ENCODE measurements at places on chromosomes 2 and 18.

DNA sequence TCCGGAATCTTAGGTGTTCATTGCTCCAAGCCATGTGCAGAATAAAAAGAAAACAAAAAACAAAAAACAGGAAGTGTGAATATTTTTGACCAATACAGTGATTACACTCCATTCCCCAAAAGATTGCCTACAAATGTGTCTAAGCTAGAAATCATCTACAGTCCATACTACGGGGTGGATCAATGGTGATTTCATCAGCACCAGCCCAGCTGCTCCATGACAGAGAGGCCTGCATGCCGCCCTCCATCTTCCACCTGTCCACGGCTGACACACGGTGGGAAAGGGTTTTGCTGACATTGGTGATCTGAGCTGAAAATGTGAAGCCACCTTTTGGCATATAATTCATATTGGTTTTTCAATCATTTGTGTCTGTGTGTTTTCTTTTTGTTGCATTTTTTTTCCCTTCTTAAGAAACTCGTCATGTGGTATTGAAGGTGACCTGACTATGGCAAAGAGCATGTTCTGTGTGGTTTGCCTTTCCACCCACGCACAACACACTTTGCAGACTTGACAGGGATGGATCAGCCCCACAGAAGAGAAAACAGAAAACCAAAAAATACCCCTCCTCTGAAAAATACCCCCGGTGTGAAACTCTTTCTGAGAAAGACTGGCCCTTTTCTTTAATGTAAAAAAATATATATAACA, 533.1 kb downstream of the RNF144A start:
- no peak overlapping the region for H3K4me3 ChIP-seq
- H3K27me3 ChIP-seq = no peaks in the 10 kb centered on the region
- no peak for DNase-seq
- H3K36me3 ChIP-seq = no peaks in the 10 kb centered on the region
- H3K27ac ChIP-seq = no peak overlapping the region

GRCh38 chr2:8433390-8433789, 248.5 kb upstream of the ID2 start:
- no peak for DNase-seq
- H3K27me3 ChIP-seq = no peaks in the 10 kb centered on the region
- peaks cover 3% of the 10 kb centered on the region for H3K4me1 ChIP-seq
- H3K4me3 ChIP-seq = no peak overlapping the region
- no peak overlapping the region for H3K27ac ChIP-seq

- H3K27me3 ChIP-seq = no peaks in the 10 kb centered on the region
- DNase-seq = no peak
- H3K4me1 ChIP-seq = no peaks in the 10 kb centered on the region
- no peak overlapping the region for H3K4me3 ChIP-seq
Measured at GRCh38 chr2:121004950-121005349, 269.3 kb downstream of the GLI2 start.

DNA sequence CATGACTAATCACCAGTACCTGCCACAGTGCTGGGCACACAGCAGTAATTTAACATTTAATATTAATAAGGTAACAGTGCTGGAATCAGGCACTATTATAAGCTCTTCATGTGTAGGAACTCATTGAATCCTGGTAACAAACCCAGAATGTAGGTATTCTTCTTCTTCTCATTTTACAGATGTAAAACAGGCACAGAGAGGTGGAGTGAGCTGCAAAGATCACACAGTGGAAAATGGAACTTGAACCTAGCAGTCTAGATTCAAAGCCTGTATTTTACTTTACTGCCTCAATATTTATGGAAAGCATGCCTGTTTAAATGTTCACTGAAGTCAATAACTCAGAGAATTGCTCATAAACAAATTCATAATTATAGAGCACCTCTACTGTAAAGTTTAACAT, 3.7 kb upstream of the VAPA start:
- H3K4me1 ChIP-seq = no peaks in the 10 kb centered on the region
- H3K36me3 ChIP-seq = no peaks in the 10 kb centered on the region
- H3K4me3 ChIP-seq = no peak overlapping the region
- no peaks in the 10 kb centered on the region for H3K27me3 ChIP-seq
- no peak overlapping the region for H3K27ac ChIP-seq
- DNase-seq = no peak

DNA sequence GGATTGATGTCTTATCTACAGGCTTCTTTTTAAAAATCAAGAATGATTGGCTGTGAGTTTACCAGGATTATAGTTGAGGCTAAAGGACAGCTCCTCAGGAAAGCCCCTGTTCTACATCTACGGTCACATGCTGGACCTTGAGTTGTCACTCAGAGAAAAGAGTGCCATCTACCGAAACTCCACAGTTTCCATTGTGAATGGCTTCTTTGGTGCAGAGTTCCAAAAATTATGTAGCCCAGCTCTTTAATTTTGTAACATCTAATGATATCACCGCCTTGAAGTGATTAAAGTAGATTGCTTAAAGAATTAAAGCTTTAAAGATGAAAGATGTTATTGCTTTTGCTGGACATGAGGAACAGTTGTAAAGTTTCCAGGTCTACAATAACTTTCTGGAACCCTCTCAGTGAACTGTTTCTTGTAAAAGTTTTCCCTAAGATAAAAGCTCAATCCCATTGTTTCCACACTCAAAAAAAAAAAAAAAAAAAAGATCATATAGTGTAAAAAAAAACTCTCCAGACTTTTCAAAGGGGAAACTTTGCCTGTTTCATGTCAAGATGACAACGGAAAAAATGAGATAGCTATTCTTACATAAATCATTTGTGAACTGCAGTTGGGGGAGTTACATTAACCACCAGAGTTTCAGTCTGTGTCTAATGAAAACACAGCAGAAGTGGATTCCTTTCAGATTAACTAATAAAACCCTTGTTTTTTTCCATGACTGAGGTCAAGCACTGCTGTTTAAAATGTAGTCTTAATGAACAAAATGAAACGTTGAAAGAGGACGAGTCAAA, 4.3 kb downstream of the COL3A1 start:
- H3K36me3 ChIP-seq = no peaks in the 10 kb centered on the region
- no peak for DNase-seq
- no peaks in the 10 kb centered on the region for H3K27me3 ChIP-seq
- no peaks in the 10 kb centered on the region for H3K4me1 ChIP-seq

GRCh38 chr2:104736026-104736425, 117.9 kb upstream of the POU3F3 start:
- no peak for DNase-seq
- H3K4me1 ChIP-seq = no peaks in the 10 kb centered on the region
- no peak overlapping the region for H3K27ac ChIP-seq
- H3K4me3 ChIP-seq = no peak overlapping the region
- H3K36me3 ChIP-seq = no peaks in the 10 kb centered on the region
- H3K27me3 ChIP-seq = no peaks in the 10 kb centered on the region

DNA sequence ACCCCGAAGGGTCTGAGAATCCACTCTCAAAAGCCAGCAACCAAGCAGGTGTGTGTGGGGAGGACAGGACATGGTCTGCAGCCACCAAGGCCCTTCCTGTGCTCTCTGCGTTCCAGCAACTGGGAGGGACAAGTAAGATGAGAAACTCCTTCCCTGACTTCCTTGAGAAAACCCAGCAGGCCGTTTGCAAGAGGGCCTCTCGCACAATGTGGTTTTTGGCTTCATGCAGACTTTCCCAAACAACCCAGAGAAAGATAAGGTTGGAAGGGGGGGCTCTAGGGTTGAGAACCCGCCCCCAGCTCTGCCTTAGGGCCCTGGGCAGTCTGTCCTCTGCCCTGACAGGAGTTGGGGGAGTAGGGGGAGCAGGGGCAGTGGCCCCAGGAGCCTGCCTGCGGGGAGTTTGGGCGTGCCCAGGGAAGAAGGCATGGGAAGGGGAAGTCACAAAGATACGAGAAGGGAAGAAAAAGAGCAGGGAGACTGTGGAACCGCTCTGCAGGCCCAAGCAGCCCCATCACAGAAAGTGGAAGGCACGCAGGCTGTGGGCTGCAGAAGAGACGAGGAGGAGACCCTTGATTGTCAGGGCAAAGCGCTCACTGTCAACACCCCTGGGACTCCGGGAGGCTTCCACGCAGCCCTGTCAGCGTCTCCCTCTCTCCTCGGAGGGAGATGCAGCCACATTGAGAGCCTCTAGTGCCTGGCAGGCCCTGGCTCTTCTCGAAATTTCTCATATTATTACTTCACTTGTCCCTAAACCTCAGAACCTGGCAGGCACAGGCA, 99.8 kb downstream of the SMAD7 start:
- H3K36me3 ChIP-seq = no peaks in the 10 kb centered on the region
- no peaks in the 10 kb centered on the region for H3K4me1 ChIP-seq
- no peak for DNase-seq
- no peak overlapping the region for H3K4me3 ChIP-seq
- no peaks in the 10 kb centered on the region for H3K27me3 ChIP-seq
- no peak overlapping the region for H3K27ac ChIP-seq

- H3K4me1 ChIP-seq = peaks cover 4% of the 10 kb centered on the region
- no peak for DNase-seq
- H3K27ac ChIP-seq = no peak overlapping the region
- H3K36me3 ChIP-seq = no peaks in the 10 kb centered on the region
- H3K4me3 ChIP-seq = no peak overlapping the region
Measured at GRCh38 chr2:177549171-177549570, 156.6 kb downstream of the AGPS start.

GRCh38 chr2:26696351-26696816, 3.9 kb downstream of the KCNK3 start:
- no peak for DNase-seq
- H3K36me3 ChIP-seq = no peaks in the 10 kb centered on the region
- no peak overlapping the region for H3K4me3 ChIP-seq
- H3K27me3 ChIP-seq = peaks cover 14% of the 10 kb centered on the region

DNA sequence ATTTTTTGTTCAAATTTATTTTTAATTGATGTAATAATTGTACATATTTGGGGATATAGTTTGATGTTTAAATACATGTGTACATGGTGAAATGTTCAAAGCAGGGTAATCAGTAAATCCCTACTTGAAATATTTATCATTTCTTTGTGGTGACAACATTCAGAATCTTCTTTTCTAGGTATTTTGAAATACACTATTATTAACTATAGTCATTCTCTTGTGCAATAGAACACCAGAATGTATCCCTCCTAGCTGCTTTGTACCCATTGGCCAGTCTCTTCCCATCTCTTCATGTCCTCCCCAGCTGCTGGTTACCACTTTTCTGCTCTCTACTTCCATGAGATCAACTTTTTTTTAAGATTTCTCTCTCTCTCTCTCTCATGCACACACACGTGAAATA, 126.5 kb downstream of the ZNF407 start:
- no peaks in the 10 kb centered on the region for H3K27me3 ChIP-seq
- no peak for DNase-seq
- H3K4me3 ChIP-seq = no peak overlapping the region

GRCh38 chr18:74389991-74390390, 67.1 kb downstream of the DIPK1C start:
- DNase-seq = no peak
- no peak overlapping the region for H3K27ac ChIP-seq
- no peaks in the 10 kb centered on the region for H3K4me1 ChIP-seq
- H3K4me3 ChIP-seq = no peak overlapping the region
- H3K27me3 ChIP-seq = peaks cover 2% of the 10 kb centered on the region
- no peaks in the 10 kb centered on the region for H3K36me3 ChIP-seq

GRCh38 chr18:13893418-13893760, 21.9 kb downstream of the MC2R start:
- no peak overlapping the region for H3K4me3 ChIP-seq
- no peaks in the 10 kb centered on the region for H3K4me1 ChIP-seq
- H3K27ac ChIP-seq = no peak overlapping the region
- DNase-seq = no peak
- no peaks in the 10 kb centered on the region for H3K36me3 ChIP-seq

GRCh38 chr18:46771141-46771540, 14.3 kb upstream of the ST8SIA5 start:
- no peak for DNase-seq
- H3K27me3 ChIP-seq = peaks cover 6% of the 10 kb centered on the region
- no peaks in the 10 kb centered on the region for H3K4me1 ChIP-seq
- H3K27ac ChIP-seq = no peak overlapping the region

- H3K27ac ChIP-seq = no peak overlapping the region
- DNase-seq = no peak
- no peaks in the 10 kb centered on the region for H3K4me1 ChIP-seq
- no peaks in the 10 kb centered on the region for H3K27me3 ChIP-seq
- no peak overlapping the region for H3K4me3 ChIP-seq
Measured at GRCh38 chr2:236816197-236817170, 246.9 kb downstream of the ACKR3 start.

DNA sequence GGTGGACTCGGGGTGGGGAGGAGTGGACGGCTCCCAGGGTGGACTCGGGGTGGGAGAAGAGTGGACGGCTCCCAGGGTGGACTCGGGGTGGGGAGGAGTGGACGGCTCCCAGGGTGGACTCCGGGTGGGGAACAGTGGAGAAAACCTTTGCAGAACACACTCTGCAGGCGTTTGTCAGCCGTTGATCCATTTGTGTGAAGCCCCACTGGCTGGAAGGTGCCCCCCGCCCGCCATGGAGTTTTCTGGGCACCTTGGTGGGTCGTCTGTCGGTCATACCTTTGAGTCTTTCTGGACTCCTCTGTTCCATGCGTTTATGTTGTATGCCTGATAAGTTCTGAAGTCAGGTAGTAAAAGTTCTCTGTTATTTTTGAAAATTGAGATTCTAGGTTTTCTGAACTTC, 12.5 kb downstream of the CTDP1 start:
- no peaks in the 10 kb centered on the region for H3K4me1 ChIP-seq
- H3K36me3 ChIP-seq = peaks cover 20% of the 10 kb centered on the region
- H3K27ac ChIP-seq = no peak overlapping the region
- no peak overlapping the region for H3K4me3 ChIP-seq

GRCh38 chr18:35490894-35491699, 6.7 kb downstream of the INO80C start:
- no peak for DNase-seq
- no peak overlapping the region for H3K4me3 ChIP-seq
- no peak overlapping the region for H3K27ac ChIP-seq

- H3K4me1 ChIP-seq = peaks cover 26% of the 10 kb centered on the region
- no peaks in the 10 kb centered on the region for H3K36me3 ChIP-seq
- H3K27ac ChIP-seq = no peak overlapping the region
- peaks cover 72% of the 10 kb centered on the region for H3K27me3 ChIP-seq
- DNase-seq = no peak
Measured at GRCh38 chr18:57433934-57434535, 1.1 kb upstream of the ONECUT2 start.

DNA sequence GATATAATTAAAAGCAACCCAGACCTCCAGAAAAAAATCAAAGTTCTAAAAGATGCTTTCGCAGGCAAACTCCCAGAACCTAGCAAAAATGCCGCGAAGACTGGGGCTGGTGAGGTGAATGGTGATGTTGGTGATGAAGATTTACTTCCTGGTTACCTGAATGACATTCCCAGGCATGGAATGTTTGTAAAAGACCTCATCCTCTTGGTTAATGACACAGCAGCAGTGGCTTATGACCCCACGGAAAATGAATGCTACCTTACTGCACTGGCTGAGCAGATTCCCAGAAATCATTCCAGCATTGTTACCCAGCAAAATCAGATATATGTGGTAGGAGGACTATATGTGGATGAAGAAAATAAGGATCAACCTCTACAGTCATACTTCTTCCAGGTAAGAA, 994 bp downstream of the KLHL41 start:
- H3K4me3 ChIP-seq = no peak overlapping the region
- H3K36me3 ChIP-seq = no peaks in the 10 kb centered on the region
- no peak overlapping the region for H3K27ac ChIP-seq

GRCh38 chr2:88626171-88627054, 851 bp downstream of the EIF2AK3 start:
- H3K27ac ChIP-seq = peak overlapping the region; percentile 94
- peak; percentile 37 for DNase-seq
- no peaks in the 10 kb centered on the region for H3K36me3 ChIP-seq
- no peaks in the 10 kb centered on the region for H3K27me3 ChIP-seq
- H3K4me3 ChIP-seq = peak overlapping the region; percentile 82
- peaks cover 6% of the 10 kb centered on the region for H3K4me1 ChIP-seq

Measured in effector memory CD4-positive, alpha-beta T cell (primary cell).